ENCODE measurements at places on chromosomes 3 and 15.

DNA sequence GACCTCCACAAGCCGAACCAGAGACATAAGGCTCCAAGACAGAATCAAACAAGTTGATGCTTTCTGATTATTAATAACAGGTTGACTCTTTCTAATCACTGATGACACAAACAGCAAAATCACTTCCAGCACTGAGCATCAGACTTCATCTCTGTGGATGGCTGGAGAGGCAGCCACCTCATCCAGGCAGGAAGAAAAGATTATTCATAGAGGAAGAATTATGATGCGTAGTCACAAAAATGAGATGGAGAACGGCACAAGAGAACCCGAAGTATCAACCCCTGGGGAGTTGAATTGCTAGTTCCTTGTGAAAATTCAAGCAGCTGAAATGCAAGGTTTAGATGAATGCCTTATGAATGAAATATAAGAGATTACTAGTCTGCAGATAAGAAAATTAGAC, 49.9 kb upstream of the LMCD1 start:
- no peak for DNase-seq

DNA sequence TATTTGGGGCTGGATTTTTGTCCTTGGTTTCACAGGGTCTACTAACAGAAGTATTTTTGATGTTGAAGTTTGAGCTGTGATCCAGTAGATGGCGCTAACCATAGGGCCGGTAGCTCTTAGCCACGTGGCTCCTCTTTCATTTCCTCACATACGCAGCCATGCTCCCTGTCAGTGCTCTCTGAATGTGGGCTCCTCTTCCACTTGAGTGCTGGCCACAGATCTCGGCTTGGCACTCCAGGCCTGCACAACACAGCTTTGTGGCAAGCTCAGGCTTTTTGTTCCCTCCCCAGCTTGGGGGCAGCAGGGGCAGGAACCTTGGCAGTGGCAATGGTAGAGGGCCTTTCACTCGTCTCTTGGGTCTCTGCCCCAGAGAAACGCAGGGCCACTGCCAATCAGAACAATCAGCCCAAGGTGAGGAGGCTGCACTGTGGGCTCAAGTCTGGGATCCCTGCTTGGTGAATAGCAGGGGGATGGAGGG, 18.6 kb upstream of the DNAAF4 start:
- DNase-seq: peak; percentile 49

DNA sequence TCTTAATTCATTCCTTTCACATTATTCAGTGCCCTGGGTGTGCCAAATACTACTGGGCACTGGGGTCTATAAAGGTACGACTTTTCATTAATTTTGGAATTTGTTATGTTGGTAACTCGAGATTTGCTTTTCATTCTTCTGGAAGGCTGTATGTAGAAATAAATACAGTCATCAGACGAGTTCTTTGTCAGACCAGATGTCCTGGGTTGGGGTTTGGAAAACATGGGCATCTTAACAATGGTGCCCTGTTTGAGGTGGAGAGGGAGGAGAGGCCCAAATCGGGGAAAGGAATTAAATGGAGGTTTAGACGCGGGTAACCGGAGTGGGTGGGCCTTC, 662 bp upstream of the GLCE start:
- DNase-seq: no peak

- DNase-seq: peak; percentile 31
Measured at GRCh38 chr3:53162672-53163443, 1.8 kb downstream of the PRKCD start.

- DNase-seq: no peak
Measured at GRCh38 chr15:65393557-65393956, 15.8 kb upstream of the IGDCC3 start.

DNA sequence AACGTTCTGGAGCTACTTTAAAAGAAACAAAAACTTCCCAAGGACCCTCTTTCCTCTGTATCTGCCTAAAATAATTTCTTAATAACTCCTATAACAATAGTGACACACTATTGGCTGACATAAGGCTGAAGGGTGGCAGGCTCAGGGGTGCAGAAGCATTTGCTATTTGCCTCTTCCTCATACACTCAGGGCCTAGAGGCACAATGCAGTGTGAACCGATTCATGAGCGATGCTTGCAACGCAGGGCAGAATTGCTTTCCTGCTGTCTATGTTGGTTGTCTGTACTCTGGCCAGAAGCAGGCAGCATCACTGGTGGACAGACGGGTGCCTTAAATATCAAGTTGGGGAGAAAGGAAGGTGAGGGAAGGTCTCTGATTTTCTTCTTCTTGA, 157.4 kb downstream of the AGBL1 start:
- no peak for DNase-seq

GRCh38 chr3:134308350-134308891, 57.8 kb upstream of the RYK start:
- peak; percentile 68 for DNase-seq

DNA sequence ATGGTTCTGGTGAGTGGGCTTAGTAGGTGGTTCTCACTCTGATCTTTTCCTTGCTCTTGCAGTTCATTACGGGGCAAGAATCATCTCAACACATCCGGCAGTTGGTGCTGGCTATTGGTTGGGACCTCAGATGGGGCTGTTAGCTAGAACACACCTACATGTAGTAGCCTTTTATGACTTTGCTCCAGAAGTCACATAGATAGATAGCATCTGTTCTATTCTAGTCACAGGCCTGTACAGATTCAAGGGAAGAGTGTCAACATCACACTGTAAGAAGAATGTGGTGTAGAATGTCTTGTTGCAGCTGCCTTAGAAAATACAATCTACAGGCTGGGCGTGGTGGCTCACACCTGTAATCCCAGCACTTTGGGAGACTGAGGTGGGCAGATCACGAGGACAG, 15.1 kb downstream of the RAB5A start:
- no peak for DNase-seq

DNA sequence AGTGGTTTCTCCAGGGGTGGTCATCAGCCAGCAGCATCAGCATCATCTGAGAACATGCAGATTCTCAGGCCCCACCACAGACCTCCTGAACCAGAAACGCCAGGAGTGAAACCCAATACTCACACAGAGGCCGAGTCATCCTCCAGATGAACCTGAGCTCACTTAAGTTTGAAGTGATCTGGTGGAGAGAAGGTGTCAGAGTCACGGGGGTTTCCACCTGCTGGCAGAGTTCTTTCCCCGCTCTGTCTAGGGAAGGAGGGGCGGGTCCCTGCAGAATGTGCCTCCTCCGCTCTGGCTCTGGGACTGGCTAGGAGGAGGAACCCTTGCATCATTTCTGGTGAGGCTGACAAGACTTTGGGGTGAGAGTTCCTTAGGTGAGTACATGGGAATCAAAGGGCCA, 13.3 kb upstream of the KIF23 start:
- DNase-seq: no peak

- DNase-seq: no peak
Measured at GRCh38 chr3:123459862-123460261, 11.0 kb upstream of the ADCY5 start.

- peak; percentile 33 for DNase-seq
Measured at GRCh38 chr3:119240101-119240590, 532 bp downstream of the B4GALT4 start.

DNA sequence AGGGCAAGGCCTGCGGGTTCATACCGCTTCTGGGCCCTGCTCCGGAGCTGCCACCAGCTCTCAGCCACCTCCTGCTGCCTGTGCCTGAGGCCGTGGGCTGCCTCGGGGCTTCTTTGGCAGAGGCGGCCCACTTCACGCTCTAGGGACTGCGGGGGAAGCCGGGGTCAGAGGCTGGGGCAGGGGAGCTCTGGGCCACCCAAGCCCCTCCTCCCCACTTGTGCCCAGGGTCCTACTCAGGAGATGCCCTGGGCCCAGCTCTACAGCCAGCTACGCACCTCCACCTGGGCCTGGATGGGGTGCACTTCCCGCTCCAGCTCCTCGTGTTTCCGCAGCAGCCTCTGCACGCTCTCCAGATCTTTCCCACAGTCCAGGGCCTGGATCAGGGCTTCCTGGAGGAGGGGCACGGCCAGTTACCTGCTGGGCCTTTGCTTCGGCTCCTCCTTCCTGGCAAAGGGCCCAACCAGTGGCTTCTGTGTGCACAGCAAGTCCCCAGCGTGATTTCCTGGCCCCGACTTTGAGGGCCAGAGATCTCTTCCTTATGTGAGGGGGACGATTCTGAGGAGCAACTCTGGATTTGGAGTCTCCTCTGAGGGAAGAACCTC, 24.0 kb downstream of the PLA2G4B start:
- DNase-seq: no peak

DNA sequence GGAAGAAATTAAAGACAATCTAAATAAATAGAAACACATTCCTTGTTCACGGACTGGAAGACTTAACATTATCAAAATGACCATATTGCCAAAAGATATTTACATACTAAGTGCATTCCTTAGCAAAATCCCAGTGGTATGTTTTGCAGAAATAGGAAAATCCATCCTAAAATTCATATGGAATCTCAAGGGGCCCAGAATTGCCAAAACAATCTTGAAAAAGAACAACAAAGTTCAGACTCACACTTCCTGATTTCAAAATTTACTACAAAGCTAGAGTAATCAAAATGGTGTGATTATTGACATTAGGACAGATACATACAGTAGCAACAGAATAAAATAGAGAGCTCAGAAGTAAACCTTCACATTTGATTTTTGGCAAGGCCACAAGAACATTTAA, 515.5 kb downstream of the OCA2 start:
- DNase-seq: no peak

DNA sequence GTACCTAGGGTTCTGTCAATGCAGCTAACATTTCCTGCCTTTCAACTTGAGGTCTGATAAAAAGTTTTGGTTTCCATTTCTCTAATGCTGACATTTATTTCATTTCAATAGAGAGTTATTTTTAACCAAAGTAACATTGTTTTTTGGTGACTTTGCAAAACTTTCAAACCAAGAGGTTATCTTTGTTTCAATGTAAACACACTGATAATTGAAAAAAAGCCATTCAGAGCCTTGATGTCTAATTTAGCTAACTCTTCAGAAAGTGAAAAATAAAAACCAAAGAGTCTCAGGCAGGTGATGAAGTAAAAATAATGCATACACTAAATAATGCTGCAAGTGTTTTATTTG, 9.6 kb upstream of the TIPARP start:
- DNase-seq: no peak

- no peak for DNase-seq
Measured at GRCh38 chr3:156536524-156537316, 18.2 kb downstream of the SSR3 start.

- DNase-seq: no peak
Measured at GRCh38 chr3:16460273-16460672, 53.2 kb downstream of the RFTN1 start.

DNA sequence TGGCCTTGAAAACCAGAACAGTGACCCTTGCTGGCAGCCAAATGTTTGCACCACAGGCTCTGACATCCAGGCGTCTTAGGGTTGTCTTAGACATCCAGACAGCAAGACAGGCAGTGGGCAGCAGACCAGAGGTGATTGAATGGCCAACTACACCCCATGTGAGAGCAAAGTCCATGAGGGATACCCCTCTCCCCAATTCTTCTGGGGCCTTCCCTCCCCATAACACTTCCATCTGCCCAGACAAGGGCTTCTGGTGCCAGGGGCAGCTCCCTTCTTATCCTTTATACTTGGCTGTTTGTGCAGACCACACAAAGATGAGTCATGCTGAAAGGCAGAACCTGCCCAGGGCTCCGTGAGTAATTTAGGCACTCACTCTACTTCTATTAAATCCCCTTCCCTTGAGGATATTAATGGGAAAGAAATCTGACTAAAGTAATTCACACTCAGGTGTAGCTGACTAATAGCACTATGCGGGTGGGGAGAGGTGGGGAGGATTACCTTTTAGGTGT, 257.9 kb downstream of the UACA start:
- no peak for DNase-seq

DNA sequence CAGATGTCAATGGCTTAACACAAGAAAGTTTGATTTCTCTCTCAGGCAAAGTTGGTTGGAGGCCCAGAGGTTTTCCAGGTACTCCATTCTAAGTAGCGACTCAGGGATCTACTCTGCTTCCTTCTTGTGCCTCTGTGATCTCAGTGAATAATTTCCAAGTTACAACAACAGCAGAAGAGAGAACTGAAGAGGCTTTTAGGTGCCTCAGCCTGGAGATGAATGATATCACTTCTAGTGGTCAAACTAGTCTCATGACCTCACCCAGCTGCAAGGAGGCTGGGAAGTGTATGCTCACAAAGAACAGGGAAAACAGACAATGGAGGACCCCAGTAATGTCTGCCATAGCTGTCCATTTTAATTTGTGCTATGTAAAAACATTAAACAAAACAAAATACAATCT, 4.6 kb upstream of the PRICKLE2 start:
- DNase-seq: no peak

DNA sequence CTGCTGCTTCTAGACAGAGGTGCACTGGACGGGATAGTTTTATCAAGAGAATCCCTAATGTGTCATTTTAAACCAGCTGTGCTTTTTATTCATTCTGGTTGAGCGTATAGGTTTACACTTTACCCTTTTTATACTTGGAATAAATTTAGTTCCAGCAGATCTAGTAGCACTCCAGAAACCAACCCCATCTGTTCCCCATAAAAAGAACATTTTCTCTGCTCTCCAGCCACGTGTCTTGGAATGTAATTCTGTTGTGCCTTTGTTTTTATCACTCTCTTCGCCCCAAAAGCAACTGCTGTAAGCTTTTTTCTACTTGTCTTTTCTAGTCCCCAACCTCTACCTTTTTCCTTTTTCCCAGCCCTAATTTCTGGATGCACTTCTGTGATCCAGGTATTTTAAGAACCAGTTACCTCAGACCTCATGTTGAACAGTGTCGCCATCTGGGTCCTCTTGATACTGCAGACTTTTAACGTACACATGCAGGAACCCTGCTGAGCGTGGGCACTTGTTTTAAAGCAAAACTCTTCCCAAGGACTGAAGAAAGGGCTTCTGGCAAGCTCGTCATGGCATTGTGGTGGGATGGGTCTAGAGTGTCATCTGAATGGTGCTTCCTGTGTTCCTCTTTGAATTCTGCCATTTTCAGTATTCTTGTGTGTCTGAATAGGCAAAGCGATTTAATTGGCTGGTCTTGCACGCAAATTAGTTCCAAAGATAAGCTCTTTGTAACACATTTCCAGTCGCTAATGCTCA, 5.7 kb upstream of the EXOG start:
- no peak for DNase-seq

DNA sequence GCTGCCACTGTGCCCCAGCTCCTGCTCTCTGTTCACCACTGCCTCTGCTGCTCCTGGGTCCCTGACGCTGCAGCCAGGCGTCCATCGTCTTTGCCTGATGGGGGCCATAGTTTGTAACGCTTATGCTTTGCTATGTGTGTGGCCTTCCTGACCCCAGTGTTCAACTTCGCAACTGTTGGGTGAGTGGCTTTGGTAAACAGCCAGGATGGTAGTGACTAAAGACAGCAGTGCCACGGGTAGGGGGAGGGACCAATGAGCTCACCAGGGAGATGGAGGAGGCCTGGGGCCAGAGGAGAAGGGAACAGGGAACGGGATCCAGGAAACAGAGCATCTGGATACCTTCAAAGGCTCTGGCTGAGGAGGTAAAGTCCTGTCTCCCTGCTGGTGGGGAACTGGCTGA, 75.9 kb upstream of the ALDH1L1 start:
- no peak for DNase-seq
